RPMI7951 (cell line): ENCODE measurements at places on chromosomes 5 and 9. TPM values are rescaled to one million over a fixed set of nuclear protein-coding genes. Genes with fewer than 3 reads are reported as not detected.
A peak's percentile ranks its signal among the peaks of the same experiment; 100 is the strongest.

The C1QTNF2 gene
- total RNA-seq: 3.5 and 4.8 TPM in 2 replicates

GRCh38 chr5:178547753-178548415 lies 42.3 kb downstream of the COL23A1 start:
- no peak for DNase-seq

DNA sequence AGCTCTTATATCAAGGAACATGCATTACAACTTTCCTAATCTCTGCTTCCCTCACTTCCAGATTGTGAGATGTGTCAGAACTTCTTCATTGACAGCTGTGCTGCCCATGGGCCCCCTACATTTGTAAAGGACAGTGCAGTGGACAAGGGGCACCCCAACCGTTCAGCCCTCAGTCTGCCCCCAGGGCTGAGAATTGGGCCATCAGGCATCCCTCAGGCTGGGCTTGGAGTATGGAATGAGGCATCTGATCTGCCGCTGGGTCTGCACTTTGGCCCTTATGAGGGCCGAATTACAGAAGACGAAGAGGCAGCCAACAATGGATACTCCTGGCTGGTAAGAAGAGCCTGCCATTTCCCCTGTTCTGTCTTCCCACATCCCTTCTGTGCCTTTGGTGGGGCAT lies 15.1 kb downstream of the PRDM9 start:
- no peak for DNase-seq

DNA sequence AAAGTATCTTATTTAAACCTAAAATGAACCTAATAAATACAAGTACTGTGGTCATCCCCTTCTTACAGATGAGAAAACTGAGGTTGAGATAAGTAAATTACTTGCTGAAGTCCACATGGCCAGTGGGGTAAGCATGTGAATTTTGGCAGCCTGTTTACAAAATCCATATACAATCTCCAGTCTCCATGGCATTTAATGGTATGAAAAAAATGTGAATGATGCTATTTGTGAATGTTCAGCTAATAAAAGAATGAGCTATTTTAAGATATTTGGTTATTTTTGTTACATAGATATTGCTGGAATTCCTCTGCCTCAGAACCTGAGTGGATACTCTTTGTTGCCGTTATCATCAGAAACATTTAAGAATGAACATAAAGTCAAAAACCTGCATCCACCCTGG lies 19.3 kb upstream of the GPR150 start:
- no peak for DNase-seq

The BSPRY gene
- not detected in 2 replicates for total RNA-seq

GRCh38 chr5:168878135-168878745 lies 299.1 kb upstream of the PANK3 start:
- no peak for DNase-seq

The CER1 gene
- not detected in 2 replicates for total RNA-seq

DNA sequence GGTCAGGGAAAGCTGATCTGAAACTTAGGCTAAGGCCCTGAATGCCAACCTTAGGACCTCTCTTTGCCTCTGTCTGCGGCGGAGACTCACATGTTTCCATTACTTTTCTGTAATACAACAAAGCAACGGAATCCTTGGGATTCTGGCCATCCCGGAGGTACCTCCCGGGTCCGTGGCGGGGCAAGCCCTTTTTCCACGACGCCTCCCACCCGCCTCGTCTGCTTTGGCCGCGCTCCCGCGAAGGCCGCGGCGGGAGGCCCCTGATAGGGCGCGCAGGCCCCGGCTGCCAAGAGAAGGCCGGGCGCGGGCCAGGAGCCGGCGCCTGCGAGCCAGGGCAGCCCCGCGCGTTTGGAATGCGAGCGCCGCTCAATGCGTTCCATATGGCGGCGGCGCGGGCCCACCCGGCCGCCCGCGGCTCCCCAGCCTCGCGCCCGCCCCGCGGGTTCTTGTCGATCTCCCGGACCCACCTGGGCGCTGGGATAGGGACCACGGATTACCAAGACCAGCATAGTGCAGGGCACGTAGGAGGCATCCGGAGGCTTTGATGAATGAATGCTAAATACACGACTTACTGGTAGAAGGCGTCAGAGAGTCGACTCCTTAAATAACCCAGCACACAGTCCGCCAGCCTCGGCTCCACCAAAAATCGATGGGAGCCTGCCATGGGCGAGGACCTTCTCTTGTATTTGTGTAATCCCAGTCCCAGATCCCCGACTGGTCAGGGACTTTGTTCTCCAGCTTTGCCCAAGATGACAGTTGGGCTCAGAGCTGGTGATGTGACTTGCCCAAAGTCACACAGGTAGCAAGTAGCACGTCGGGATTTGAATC lies 17.5 kb upstream of the PHF19 start:
- no peak for DNase-seq

- peak; percentile 7 for DNase-seq
Measured at GRCh38 chr9:91966503-91966902, 16.5 kb upstream of the ROR2 start.

GRCh38 chr9:126419475-126419874 lies 92.8 kb downstream of the MVB12B start:
- no peak for DNase-seq

The ZFP37 gene
- 5.1 and 6.0 TPM in 2 replicates for total RNA-seq

The F2RL2 gene
- 18.7 and 24.2 TPM in 2 replicates for total RNA-seq

The THBS4 gene
- total RNA-seq: under 0.01 and 0.36 TPM in 2 replicates

DNA sequence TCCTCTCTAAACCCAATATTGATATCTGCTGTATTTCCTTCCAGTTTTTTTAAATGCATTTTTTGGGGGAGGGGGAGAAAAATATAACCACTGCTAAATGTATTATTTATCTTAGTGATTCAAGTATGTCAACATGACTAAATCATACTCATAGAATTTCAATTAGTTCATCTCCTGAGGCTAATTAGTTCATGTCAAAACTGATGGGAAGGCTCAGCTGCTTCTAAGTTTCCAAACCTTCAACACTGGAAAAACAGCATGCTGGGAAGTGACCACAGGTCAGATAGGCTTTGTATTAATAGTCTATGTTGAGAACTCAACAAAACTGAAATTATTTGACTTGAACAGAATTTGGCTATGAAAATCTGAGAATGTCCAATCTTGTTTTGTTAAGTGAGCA lies 118.7 kb downstream of the TTLL11 start:
- no peak for DNase-seq

DNA sequence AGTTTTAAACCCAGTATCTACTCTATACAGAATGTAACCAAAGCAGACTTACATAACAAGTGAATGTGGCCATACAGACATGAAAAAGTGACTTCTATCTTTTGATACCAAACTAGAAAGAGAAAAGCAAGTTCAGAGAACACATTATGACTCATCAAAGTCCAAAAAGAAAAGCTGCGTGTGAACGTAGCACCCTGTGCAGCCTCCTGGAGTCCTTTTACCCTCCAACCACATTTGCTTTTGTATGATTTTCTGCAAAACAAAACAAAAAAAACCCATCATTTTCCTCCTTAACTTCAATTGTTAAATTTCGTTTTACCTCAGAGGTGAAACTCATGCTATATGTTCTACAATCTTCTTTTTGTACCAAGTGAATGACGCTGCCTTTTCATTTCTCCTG lies 2.8 kb upstream of the SMARCA2 start:
- no peak for DNase-seq
